ENCODE measurements at places on chromosomes 11 and 22. TPM values are rescaled to one million over a fixed set of nuclear protein-coding genes. Genes with fewer than 3 reads are reported as not detected.

DNA sequence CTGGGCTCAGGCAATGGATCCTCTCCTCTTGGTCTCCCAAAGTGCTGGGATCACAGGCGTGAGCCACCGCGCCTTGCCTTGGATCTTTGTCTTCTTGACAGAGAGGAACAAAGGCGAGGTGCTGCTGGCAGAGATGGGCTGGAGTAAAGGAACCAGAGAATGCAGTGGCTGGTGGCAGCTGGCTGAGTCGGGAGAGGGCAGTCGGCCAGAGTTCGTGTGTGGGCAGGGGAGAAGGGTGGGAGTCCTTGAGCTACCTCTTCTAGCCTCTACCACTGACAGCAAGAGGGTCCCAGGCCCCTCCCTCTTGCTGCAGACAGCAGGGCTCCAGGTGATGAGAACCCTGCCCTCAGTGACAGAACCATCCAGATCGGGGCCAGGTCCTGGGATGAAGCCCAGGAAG is 86.2 kb upstream of the LINC01488 start:
- no peak for DNase-seq
- H3K36me3 ChIP-seq: no peaks in the 10 kb centered on the region
- H3K4me1 ChIP-seq: peaks cover 9% of the 10 kb centered on the region

DNA sequence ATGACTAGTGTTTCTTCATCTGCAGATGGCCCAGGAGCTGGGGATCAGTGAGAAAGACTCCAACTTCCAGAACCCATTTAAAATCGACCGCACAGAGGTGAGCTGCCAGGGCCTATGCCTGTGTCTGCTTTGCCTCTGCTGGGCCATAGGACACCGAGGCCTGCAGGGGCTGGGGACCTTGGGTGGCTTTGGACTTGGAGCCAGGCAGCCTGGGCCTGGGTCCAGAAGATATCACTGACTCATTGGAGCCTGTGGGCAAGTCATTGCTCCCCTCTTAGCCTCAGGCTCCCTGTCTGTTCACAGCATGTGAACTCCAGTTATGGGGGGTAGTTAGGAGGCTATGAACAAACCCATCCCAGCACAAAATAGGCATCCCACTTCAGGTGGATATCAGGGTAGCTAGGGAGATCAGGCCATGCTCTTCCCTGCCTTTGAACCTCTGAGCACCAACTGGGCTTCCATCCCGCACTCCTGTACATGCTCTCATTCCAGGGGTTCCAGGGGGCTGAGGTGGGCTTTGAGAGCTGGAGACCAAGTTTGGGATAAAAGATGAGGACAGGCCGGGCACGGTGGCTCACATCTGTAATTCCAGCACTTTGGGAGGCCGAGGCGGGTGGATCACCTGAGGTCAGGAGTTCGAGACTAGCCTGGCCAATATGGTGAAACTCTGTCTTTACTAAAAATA is 13.4 kb downstream of the CCDC134 start:
- no peaks in the 10 kb centered on the region for H3K4me1 ChIP-seq
- H3K27ac ChIP-seq: no peak overlapping the region
- no peak overlapping the region for H3K4me3 ChIP-seq

- H3K4me1 ChIP-seq: peaks cover 6% of the 10 kb centered on the region
- DNase-seq: no peak
- H3K4me3 ChIP-seq: no peak overlapping the region
These were observed 50.7 kb upstream of the CD44 start for GRCh38 chr11:35088226-35088625.

DNA sequence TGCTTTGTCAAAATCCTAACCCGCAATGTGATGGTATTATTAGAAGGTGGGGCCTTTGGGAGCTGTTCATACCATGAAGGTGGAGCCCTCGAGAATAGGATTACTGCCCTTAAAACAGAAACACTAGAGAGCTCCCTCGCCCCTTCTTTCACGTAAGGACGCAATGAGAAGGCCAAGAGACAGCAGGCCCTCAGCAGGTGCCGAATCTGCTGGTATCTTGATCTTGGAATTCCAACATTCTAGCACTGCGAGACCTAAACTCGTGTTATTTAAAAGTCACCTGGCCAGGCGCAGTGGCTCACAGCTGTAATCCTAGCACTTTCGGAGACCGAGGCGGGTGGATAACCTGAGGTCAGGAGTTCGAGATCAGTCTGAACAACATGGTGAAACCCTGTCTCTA is 33.1 kb downstream of the LARGE1 start:
- H3K36me3 ChIP-seq: no peaks in the 10 kb centered on the region
- DNase-seq: no peak
- no peaks in the 10 kb centered on the region for H3K27me3 ChIP-seq
- H3K4me3 ChIP-seq: no peak overlapping the region
- H3K4me1 ChIP-seq: no peaks in the 10 kb centered on the region

DNA sequence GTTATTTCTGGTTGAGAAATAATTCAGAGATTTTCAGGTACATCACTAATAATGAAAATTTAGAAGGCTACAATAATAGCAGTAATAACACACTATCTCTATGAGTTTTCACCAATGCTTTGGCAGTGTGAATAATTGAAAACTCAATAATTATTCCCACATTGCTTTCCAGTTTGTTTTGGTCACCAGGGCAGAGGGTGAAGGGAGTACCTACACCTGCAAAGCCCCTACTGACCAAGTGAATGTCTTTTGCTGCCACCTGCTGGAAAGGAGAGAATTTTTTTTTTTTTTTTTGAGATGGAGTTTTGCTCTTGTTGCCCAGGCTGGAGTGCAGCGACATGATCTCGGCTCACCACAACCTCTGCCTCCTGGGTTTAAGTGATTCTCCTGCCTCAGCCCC is 3.2 kb downstream of the NELL1 start:
- peaks cover 25% of the 10 kb centered on the region for H3K27me3 ChIP-seq
- H3K4me1 ChIP-seq: no peaks in the 10 kb centered on the region
- DNase-seq: no peak
- no peaks in the 10 kb centered on the region for H3K36me3 ChIP-seq

- H3K36me3 ChIP-seq: no peaks in the 10 kb centered on the region
- no peak overlapping the region for H3K27ac ChIP-seq
- H3K4me3 ChIP-seq: no peak overlapping the region
- H3K4me1 ChIP-seq: no peaks in the 10 kb centered on the region
These were observed 96.5 kb downstream of the ARHGAP8 start for GRCh38 chr22:44848791-44849420.

- no peak overlapping the region for H3K27ac ChIP-seq
- DNase-seq: no peak
These were observed 23.0 kb downstream of the LIMK2 start for GRCh38 chr22:31235081-31235480.

- DNase-seq: no peak
- no peaks in the 10 kb centered on the region for H3K27me3 ChIP-seq
- H3K36me3 ChIP-seq: peaks cover 12% of the 10 kb centered on the region
- no peak overlapping the region for H3K4me3 ChIP-seq
- H3K27ac ChIP-seq: no peak overlapping the region
These were observed 10.2 kb downstream of the MN1 start for GRCh38 chr22:27791159-27791858.

DNA sequence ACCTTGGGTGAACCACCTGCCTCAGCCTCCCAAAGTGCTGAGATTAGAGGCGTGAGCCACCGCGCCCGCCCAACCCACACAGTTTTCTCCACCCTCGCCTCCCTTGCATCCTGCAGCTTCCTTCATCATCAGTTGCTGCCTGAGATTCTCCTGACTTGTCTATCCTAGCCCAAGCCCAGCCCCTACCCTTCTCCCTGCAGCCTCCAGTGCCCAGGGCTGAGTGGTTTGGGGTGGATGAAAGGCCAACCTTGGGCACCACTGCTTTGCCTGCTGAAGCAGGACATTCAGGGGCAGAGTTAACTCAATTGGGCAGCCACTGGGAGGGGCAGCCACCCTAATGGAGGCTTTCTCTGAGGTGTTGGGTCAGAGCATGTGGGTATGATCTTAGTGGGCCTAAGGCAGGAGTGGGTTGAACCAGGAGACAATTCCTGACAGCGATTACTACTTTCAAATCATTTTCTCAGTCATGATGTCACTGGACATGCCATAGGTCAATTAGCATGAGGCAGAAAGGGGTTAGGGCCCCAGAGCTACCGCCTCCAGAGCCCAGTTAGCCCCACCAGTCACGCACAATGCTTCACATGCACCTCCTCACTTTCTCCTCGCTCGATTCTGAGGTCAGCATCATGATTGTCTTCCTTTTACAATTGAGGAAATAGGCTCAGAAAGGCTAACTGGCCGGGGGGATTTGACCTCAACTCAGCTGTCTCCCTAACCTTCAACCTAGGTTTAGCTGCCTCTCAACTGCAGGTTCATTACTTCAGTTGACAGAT is 1.0 kb upstream of the FKBP2 start:
- peaks cover 31% of the 10 kb centered on the region for H3K36me3 ChIP-seq
- H3K4me1 ChIP-seq: peaks cover 14% of the 10 kb centered on the region
- no peak for DNase-seq
- peak overlapping the region; percentile 85 for H3K27ac ChIP-seq
- H3K4me3 ChIP-seq: no peak overlapping the region

DNA sequence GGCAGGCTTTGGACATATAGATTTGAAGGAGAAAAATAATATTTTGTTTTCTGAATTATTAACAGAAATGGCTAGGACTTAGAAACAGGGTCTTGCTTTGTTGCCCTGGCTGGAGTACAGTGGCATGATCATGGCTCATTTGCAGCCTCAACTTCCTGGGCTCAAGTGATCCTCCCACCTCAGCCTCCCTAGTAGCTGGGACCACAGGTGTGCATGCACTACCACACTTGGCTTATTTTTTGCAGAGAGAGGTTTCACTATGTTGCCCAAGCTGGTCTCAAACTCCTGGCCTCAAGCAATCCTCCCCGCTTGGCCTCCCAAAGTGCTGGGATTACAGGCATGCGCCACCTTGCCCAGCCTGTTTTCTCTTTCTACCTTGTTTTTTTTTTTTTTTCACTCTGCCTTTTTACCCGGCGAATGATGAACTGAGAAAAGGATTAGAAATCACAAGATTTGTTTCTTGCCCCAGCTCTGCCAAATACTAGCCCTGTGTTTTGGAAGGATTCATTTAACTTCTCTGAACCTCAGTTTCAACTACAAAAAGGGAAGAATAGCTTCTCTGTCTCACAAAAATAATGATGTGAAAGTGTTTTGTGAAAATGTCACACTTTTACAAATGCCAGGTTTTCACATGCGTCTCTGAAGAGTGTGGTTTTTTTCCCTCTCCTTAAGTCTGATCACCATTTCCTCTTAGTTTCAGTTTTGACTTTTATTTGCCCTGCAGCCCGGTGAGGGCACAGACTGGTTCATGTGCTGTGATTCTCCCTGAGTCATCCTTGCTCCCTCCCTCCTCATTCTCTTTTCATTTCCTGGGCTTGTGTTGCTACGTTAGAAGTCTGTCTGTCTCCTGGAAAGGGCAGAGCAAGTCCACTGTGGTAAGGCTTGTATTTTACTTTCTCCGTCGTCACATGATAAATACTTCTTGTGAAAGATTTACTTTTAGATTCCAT is 67.7 kb downstream of the BCL2L13 start:
- H3K36me3 ChIP-seq: peaks cover 9% of the 10 kb centered on the region
- peaks cover 4% of the 10 kb centered on the region for H3K4me1 ChIP-seq
- H3K27ac ChIP-seq: peak overlapping the region; percentile 48
- peak; percentile 93 for DNase-seq

GRCh38 chr22:38104084-38104483 is 6.4 kb downstream of the BAIAP2L2 start:
- H3K27ac ChIP-seq: no peak overlapping the region
- H3K4me3 ChIP-seq: no peak overlapping the region
- no peaks in the 10 kb centered on the region for H3K27me3 ChIP-seq

GRCh38 chr11:24108609-24109008 is 388.2 kb upstream of the LUZP2 start:
- no peak overlapping the region for H3K4me3 ChIP-seq
- no peaks in the 10 kb centered on the region for H3K27me3 ChIP-seq
- no peak overlapping the region for H3K27ac ChIP-seq
- no peaks in the 10 kb centered on the region for H3K4me1 ChIP-seq
- no peaks in the 10 kb centered on the region for H3K36me3 ChIP-seq
- DNase-seq: no peak

- peak; percentile 78 for DNase-seq
- H3K4me3 ChIP-seq: peak overlapping the region; percentile 92
- peaks cover 41% of the 10 kb centered on the region for H3K36me3 ChIP-seq
- H3K4me1 ChIP-seq: no peaks in the 10 kb centered on the region
These were observed 5.3 kb downstream of the NEAT1 start for GRCh38 chr11:65427691-65428577.

- no peak overlapping the region for H3K4me3 ChIP-seq
- no peaks in the 10 kb centered on the region for H3K27me3 ChIP-seq
- H3K4me1 ChIP-seq: peaks cover under 1% of the 10 kb centered on the region
- peaks cover 4% of the 10 kb centered on the region for H3K36me3 ChIP-seq
- no peak overlapping the region for H3K27ac ChIP-seq
- no peak for DNase-seq
These were observed 2.8 kb downstream of the LRRC51 start for GRCh38 chr11:72083414-72083813.

DNA sequence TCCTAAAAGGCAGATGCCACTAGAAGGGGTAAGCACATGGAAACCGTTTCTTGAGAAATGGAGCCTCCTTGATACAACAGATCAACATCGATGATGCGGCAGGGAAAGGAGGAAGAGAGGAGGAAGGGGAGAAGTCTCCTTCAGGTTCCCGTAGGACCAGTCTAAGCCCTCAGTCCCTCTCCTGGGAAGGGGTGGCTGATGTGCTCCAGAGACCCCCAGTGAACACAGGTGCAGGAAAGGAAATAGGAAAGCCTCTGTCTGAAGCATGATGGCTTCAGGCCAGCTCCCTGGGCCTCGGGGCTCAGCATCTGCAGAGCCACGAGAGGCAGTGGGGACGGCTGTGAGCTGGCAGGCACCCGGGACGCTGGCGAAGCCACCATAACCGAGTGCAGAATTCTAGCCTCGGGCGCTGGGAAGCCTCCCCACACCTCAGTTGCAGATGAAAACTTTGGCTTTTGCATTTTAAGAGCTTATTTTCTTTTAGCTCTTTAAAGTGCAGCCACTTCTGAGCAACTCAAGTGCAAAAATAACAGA is 1.8 kb downstream of the SPATA19 start:
- no peak overlapping the region for H3K27ac ChIP-seq
- no peaks in the 10 kb centered on the region for H3K4me1 ChIP-seq
- no peaks in the 10 kb centered on the region for H3K27me3 ChIP-seq
- no peaks in the 10 kb centered on the region for H3K36me3 ChIP-seq
- no peak for DNase-seq
- no peak overlapping the region for H3K4me3 ChIP-seq

DNA sequence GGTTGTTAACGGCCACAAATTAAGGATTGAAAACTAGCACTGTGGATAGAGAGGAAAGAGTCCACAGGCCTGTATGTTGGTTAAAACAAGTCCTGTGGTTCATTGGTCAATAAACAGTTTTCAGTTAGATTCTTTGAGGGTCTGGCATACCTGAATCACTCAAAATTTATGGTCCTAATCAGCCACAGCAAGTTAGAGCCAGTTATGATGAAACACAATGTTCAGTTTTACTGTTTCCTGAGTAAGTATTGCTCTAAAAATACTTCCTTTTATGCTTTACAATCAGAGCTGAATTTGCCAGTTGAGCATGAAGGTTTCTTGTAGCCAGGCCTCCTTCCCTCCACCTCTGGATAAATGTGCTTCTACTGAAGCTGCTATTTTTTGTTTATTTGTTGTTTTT is 12.9 kb upstream of the CAT start:
- no peak overlapping the region for H3K4me3 ChIP-seq
- peaks cover 3% of the 10 kb centered on the region for H3K4me1 ChIP-seq
- H3K36me3 ChIP-seq: no peaks in the 10 kb centered on the region
- H3K27ac ChIP-seq: no peak overlapping the region
- no peak for DNase-seq

GRCh38 chr11:75099635-75100034 is 3.0 kb upstream of the OR2AT4 start:
- no peaks in the 10 kb centered on the region for H3K36me3 ChIP-seq
- H3K27me3 ChIP-seq: peaks cover 38% of the 10 kb centered on the region
- peaks cover 5% of the 10 kb centered on the region for H3K4me1 ChIP-seq
- H3K27ac ChIP-seq: no peak overlapping the region

The TUB gene
- total RNA-seq: 12.9 TPM

The GGT1 gene
- 1.7 TPM for total RNA-seq

The CALCA gene
- total RNA-seq: not detected

The GAL gene
- total RNA-seq: not detected

The RAB38 gene
- total RNA-seq: 6.5 TPM

The MRPL23 gene
- total RNA-seq: 114 TPM

The LUZP2 gene
- total RNA-seq: 2.0 TPM
